ENCODE measurements at places on chromosomes 3 and 15.

DNA sequence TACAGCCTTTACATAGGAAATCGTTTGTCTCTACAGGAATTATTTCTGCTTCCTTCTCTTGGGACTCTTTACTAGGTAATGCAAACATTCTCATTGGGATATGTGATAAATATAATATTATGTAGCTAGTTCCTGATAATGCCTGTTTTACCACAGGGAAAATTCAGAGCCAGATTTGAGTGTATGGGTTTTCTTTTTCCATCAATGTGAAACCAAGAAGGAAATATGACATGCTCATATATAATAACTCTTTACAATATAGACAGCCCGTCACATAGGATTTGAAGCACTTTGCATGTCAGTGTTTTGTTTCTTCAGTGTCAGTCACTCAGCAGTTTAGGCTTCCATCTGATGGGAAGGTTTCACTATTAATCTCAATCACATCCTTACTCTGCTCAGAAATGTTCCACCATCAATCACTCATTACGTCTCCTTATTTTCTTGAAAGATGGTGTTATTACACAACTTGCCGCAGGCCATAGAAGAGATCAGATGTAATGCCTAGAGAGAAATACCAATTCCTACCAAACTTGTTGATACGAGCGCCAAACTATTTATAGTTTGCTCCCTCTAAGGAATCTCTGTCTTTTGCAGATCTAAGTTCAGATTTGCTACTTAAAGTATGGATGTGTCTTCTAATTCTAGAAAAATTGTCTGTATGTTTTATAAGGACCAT lies 314.8 kb downstream of the DIPK2A start:
- DNase-seq = no peak

DNA sequence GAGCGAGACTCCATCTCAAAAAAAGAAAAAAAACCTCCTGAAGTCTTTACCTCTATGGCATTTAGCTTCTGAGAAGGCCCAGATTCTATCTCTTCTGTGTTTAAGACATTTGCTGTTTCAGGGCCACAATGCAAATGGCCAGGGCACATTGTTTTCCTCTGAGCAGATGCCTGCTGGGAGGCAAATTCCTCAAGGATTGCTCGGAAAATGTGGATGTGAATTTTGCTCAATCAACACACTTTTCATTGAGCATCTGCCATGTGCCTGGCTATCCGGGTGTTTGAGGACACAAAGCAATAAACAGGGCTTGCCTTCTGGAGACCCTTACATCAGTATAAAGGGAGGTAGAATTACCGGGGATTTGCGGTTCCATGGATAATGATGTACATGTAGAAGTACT lies 20.0 kb downstream of the TRIM71 start:
- DNase-seq = peak; percentile 93

DNA sequence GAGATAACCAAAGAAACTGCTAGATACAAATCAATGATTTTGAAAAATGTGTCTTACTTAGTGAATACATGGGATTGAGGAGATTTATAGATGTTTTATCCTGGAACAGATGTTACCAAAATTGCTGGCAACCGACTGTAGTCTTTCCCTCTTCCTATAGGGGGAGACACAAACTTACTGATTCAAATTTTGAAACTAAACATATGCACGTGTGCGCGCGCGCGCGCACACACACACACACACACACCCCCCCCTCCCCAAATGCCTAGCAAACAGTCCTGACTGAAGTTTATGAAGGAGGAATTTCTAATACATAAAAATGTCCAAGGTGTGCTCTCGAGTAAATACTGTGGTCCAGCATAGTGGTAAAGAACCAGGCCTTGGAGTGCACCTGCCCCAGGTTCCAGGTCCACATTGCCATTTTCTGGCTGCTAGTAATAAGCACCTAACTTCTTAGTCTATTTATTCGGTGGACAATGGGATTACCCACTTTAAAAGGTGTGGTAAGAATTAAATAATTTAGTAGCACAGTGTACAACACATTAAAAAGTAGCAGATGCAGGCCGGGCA lies 18.5 kb upstream of the C3orf62 start:
- DNase-seq = peak; percentile 6

- DNase-seq = no peak
Observed at GRCh38 chr3:41933154-41933676, 28.7 kb downstream of the ULK4 start.

GRCh38 chr3:57981483-57982087 lies 26.6 kb upstream of the FLNB start:
- no peak for DNase-seq

GRCh38 chr15:100829457-100829856 lies 50.2 kb upstream of the ALDH1A3 start:
- no peak for DNase-seq

- no peak for DNase-seq
Observed at GRCh38 chr3:83946049-83946448, 1012.7 kb upstream of the CADM2 start.

- no peak for DNase-seq
Observed at GRCh38 chr15:39510001-39510701, 70.7 kb upstream of the THBS1 start.

GRCh38 chr15:70912187-70912586 lies 19.6 kb downstream of the LRRC49 start:
- DNase-seq = no peak

DNA sequence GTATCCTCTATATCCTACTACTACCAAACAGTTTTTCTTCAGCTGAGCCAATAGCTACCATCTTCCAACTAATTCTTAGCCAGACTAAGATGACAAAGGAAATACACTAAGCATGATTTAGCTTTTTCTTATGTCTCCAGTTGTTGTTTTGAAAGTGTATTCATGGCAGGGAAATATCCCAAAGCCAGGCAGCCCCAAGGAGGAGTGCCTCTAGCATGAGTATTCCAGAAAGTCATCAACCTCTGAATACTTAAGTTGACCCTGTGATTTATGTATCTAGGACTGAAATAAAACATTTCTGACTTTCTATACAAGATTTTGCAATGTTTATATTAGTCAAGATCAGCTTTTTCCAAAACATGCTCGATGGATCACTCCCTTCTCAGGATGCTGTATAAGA lies 449.1 kb downstream of the IL5RA start:
- no peak for DNase-seq

- no peak for DNase-seq
Observed at GRCh38 chr3:104106276-104106675, 1260.4 kb upstream of the ALCAM start.

DNA sequence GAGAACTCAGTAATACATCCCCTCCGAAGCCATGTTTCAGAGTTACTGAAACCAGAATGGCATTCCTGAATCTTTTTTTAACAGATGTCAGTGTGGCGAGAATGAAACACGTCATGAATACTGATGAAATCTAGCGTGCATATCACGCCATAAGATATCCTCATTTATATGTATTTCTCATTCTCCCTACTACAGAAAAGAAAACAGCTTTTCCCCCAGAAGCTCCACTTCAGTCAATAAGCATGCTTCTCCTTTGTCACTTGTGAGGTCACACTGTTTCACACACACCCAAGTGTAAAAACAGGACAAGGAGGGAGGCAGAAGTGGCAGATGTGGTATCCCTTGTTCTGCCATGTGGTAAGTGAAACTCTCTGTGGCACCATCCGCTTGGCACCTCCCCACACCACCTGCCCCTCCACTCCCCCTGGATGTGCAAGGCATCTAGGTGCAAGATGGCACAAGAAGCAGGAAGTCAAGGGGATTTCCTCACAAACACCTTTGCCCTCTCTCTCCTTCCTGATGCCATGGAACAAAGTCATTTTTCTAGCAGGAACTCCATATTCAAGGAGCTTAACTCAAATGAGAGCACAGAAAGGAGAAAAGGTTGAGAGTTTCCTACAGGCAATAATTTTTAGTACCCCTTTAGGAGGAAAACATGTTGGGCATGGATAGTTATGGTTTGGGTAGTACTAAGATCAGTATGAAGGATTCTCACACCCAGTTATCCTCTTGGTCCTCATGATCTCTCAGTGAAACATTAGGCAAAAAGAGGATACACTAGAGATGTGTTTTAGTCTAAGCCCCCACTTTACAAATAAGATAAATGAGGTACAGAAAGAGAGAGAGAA lies 47.5 kb upstream of the FRMD4B start:
- DNase-seq = no peak

- peak; percentile 21 for DNase-seq
Observed at GRCh38 chr15:86677278-86677677, 597.6 kb downstream of the AGBL1 start.

DNA sequence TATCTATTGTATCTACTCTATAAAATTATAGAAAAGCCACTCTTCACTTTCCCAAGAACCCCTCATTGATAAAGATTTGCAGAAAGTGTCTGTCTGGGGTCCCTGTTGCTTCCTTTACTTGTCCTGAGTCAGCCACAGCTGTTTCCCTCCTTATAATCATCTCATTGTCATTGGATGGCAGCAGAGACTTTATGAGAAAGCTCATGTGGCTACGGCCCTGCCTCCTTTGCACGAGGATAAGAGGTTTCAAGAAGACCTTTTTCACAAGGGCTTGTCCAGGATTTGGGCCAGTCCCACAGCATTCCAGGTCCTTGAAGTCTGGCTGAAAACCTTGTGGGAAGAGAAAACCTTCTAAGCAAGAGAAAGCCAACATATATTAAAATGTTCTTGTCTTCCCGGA lies 41.9 kb upstream of the THBS1 start:
- no peak for DNase-seq

DNA sequence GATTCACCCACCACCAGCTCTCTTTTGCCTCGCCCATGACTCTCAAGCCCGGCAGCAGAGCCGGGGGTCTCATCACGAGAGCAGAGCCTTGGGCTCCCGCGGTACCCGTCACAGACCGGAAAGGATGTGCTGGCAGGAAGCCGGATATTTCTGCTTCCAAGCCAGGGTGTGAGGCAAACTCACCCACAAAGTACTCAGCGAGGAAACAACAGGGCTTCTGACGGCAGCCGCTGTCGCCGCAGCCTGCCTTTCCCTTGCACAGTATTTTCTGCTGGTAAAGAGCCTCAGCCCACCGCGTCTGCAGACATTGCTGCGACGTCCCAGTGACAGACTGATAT lies 119.9 kb downstream of the NSMCE3 start:
- no peak for DNase-seq

DNA sequence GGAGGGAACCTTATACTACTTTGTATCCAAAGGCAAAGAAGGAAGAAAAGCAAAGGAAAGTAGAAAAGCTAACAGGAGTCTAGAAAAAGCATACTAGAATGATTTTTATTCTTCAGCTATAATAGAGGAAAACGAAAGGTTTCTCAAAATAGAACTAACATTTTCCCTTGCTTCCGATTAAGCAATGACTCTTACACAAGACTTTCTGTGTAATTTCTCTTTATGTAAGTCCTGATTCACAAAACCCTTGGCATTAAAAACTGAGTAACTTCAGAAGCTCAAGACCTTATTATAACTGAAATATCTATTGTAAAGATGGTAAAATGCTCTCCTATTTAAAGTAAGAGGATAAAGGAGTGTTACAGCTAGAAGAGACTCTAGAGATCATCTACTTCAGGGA lies 97.4 kb downstream of the DTWD1 start:
- DNase-seq = no peak

GRCh38 chr15:69953051-69953450 lies 144.7 kb downstream of the TLE3 start:
- DNase-seq = no peak

GRCh38 chr3:106446271-106446670 lies 577.5 kb upstream of the CBLB start:
- DNase-seq = no peak

All from mesendoderm (in vitro differentiated cells).